ENCODE measurements at places on chromosomes 1 and 21.

DNA sequence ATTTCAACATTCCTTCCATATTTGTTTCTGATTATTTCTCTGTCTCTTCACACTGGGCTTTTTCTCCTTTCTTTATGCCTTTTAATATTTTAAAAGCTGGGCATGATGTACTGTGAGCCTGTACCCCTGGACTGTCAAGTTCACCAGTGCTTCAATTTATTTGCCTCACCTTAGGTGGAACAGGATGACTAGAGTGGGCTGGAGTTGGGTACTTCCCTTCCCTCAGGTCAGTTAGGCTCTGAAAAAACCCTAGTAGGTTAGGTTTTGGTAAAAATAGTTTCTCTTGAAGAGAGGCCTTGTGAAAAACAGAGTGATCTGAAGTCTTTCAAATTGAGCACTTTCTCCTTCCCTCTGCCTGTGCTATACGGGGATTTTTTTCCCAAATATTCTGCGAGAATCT, 163.0 kb upstream of the LYPLAL1 start:
- no peak for DNase-seq

GRCh38 chr1:233617025-233617424, 3.1 kb downstream of the KCNK1 start:
- DNase-seq: no peak

GRCh38 chr21:26405735-26406361, 167.2 kb downstream of the CYYR1 start:
- DNase-seq: no peak

DNA sequence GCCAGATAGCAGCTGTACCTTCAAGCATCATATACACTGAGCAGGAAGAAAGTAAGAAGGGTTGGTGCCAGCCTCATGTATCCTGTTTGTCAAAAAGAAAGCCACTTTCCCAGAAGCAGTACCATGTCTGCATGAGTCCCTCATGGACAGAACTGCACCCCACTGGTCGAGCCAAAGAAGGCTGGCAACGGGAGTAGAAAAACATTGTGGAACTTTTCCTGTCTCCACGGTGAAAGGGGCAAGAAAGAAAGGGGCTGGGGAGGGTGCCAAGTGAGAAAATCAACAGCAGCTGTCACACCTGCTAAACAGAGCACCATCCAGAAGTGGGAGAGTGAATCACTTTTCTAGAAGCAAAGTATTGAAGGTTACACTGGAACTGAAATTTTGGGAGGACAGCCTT, 621.7 kb downstream of the LMO4 start:
- no peak for DNase-seq

GRCh38 chr1:168280296-168280927, at the start of gene TBX19:
Gene TBX19, plus strand, starts transcription at chr1:168280877. Its CDS starts 214 bp downstream, at chr1:168281091.
- no peak for DNase-seq

- DNase-seq: no peak
Measured at GRCh38 chr1:87826681-87827251, 498.1 kb downstream of the LMO4 start.

- no peak for DNase-seq
Measured at GRCh38 chr1:171929121-171929520, 87.8 kb downstream of the DNM3 start.

DNA sequence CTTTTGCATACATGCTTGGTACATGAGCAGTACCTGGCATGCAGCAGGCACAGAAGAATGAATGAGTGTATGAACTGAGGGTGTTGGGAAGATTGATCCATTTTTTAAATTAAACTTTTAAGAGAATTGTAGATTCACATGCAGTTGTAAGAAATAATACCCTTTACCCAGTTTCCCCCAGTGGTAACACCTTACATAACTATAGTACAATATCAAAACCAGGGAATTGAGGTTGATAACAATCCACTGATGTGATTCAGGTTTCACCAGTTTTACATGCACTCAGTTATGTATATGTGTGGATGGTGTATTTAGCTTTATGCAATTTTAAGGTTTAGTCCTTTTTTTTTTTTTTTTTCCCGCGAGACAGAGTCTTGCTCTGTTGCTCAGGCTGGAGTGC, 20.5 kb downstream of the TRABD2B start:
- no peak for DNase-seq

- DNase-seq: no peak
Measured at GRCh38 chr1:219710529-219711194, 97.8 kb upstream of the ZC3H11B start.

- no peak for DNase-seq
Measured at GRCh38 chr1:27886744-27887143, 14.4 kb downstream of the THEMIS2 start.

GRCh38 chr1:204275695-204276370, 62.0 kb upstream of the GOLT1A start:
- no peak for DNase-seq

DNA sequence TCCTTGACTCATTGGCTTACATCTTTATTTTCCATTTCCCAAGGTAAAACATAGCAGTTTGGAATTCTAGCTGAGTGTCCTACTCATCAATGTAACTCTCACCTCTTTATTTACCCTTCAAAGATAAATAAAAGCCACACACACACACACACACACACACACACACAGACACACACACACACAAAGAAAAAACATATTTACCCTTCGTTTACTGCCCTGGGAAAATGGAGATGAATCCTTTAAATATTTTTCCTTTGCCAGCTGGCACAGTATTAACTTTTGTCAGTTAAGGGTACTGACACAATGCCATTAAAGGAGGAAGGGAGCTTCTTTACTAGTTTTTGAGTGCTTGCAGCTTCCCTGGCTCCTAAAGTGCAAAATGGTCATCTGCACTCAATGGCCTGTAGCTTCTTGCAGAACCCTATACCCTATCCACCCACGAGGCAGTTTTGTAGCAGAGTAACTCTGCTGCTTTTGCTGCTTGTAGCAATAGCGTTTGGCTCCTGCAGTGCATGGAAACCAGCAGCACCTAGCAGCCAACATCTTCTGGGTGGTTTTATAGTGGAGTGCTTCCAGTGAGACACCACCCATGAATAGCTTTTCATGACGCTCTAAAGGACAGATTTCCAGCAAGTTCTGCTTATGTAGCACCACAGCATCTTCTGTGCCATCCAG, 103.7 kb downstream of the HS2ST1 start:
- DNase-seq: no peak

DNA sequence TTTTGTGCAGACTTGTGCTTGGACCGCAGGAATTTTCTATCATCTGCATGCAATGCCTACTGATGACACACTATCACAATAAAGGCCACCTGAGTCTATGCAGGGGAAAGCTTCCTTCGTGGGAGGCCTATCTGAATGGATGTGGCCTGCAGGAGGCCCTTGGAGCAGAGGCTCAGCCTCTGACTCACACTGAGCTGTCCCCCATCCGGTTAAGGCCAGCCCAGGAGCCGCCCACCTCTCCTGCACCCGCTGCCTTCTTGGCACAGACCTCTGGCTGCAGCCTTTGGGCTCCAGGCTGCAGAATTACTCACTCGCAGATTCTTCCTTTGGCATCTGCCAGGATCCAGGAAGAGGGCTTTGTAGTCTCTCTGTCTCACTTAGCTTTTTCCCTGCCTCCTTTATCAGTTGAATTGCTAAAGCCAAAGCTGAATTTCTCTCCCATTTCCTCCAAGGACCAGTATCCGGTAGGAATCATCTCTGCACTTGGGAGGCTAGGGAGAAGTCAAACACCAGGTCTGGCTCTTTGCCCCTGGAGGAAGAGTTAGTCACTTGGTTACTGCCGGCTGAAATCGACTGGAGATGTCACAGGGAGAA, 65.1 kb upstream of the JUN start:
- DNase-seq: no peak

GRCh38 chr1:233355841-233356704, 28.5 kb downstream of the MAP3K21 start:
- no peak for DNase-seq

DNA sequence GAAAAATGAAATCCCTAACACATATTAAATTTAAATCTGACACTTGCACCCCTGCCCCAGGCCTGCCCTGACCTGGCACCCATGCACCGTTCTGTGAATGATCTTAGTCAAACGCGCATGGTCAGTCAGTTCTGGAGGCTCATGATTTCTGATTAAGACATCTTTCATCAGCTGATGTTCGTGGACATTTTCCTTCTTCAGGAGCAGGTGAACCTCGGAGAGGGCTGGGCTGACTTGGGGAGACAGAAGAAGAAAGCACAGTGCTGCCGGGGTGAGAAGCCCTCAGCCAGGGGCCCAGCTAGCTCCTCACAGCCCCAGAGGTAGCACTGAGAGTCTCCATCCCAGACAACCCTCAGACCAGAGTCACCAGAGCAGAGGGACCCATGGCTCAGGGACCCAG, 134.5 kb upstream of the AJAP1 start:
- DNase-seq: no peak

DNA sequence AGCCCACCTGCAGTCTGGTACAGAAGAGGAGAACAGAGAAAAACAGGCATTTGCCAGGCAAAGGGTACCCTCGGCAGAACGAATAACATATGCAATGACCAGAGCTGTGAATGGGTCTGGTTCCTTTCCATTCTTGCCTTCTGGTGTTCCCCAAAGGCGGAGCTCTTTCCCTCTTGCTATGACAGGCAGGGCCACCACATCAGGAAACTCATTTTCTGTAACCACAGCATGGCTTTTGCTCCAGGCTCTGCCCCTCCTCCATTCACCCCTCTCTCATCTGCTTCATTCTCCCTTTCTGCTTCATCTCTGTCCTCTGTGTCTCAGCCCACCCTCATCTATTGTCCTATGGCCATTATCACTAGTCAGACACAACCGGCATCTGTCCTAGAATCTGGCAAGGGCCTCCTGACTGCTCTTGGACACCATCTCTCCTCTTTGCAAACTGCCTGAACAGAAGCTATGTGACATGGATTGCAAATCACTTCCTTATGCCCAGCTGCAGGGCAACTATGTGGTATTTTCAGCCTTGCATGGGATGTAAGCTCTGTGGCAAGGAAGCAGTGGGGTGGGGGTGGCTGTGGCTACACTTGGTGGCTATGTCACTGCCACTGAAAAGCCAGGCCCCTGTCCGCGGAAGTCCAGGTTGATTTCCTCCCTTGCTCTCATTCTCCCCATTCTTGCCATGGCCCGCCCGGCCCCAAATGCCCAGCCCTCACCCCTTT, 78.8 kb upstream of the ABCD3 start:
- no peak for DNase-seq

DNA sequence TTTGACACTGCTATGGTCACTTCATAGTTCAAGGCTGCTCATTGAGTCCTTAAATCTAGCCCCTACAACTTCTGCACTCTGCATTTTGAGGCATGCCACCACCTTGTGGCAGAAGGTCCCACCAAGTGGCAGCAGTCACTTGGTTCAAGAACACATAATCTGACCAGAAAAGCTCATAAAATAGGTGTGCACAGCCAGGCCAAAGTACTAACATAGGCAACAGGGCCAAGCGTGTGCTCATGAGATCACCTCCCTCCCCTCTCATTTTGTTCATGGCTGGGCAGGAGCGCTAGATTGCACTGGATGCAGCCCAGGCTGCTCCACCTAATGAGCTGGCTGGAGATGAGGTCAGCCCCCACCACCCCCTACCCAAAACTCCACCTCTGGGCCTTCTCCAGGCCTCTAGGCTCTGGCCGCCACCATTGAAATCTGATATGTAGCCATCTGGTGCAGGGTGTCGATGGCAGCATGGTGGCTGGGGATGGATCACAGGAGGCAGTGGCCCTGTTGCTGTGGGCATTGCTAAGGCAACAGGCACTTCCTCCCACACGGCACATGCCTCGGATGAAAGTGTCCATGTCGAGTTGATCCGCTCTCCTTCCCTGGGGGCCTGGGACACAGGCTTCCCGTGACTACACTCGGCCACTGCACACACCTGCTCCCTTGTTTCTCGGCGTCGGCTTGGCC, 193.2 kb downstream of the TRABD2B start:
- no peak for DNase-seq

- no peak for DNase-seq
Measured at GRCh38 chr1:36883315-36883949, 150.9 kb downstream of the GRIK3 start.

GRCh38 chr21:37338671-37339551, 27.7 kb upstream of the DYRK1A start:
- DNase-seq: peak; percentile 18

DNA sequence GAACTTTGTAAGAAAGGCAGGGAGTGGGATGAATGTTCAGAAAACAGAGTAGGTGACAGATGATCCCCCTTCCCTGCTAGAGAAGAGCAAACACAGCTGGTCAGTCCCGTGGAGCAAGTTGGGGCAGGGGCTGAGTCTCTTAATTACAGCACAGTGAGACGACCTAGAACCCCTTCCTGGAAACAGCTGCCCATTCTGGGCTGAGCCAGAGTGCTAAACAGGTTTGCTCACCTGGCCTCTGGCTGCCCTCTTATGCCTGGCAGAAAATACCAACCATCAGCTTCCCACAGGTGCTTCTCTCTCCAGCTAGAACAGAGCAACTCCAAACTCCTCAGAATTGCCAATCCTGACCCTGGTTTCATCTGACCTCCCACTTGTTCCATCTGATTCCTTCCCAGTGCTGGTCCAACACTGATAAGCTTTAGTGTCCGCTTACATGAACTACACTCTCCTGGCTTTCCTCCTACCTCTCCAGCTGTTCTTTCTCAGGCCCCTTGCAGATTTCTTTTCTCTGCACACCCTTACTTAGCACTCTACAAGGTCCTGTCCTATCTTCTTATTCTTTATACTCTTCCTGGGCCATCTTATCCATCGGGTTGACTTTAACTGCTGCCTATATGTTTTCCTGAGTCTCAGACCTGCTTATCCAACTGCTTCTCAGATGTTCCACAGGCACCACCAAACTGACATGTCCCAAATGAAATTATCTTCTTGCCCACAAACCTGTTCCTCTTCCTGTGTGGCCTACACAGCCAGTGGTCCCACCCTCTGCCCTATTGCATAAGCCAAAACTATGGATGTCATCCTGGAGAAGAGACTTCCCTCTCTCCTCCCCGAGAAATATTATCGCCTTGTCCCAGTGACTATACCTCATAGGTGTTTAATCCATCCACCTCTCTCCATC, 22.6 kb upstream of the COL9A2 start:
- no peak for DNase-seq

GRCh38 chr1:212283741-212284140, 1.5 kb upstream of the PPP2R5A start:
- DNase-seq: no peak

GRCh38 chr21:44267655-44268142, 6.0 kb upstream of the DNMT3L start:
- DNase-seq: no peak

DNA sequence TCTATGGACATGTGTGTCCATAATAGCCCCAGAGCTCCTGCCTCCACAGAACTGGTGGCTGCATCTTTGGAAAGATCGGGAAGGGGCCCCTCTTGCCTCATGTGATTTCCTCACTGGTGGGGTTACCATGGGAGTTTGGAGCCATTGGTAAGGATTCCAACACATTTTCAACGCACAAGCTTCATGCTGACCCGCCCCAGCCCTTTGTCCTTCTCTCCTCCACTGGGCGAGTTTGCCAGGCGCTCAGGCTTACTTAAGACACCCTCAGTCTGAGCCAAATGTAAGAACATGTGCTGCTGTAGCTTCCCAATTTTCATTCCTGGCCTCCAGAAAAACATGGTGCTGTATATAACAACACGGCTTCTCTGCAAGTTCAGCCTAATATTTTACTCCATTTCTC, 72.4 kb downstream of the ATP5PO start:
- DNase-seq: no peak

Data from HuH-7.5 (cell line).